ENCODE measurements at places on chromosomes 7 and 10.

- no peak for DNase-seq
These were observed 7.5 kb downstream of the EMX2 start for GRCh38 chr10:117550076-117550475.

- no peak for DNase-seq
These were observed 10.8 kb upstream of the NRP1 start for GRCh38 chr10:33345236-33345635.

- DNase-seq = no peak
These were observed 99.5 kb downstream of the SPDYE5 start for GRCh38 chr7:75591467-75592255.

- DNase-seq = no peak
These were observed 261.5 kb downstream of the KLF6 start for GRCh38 chr10:3523309-3524050.

DNA sequence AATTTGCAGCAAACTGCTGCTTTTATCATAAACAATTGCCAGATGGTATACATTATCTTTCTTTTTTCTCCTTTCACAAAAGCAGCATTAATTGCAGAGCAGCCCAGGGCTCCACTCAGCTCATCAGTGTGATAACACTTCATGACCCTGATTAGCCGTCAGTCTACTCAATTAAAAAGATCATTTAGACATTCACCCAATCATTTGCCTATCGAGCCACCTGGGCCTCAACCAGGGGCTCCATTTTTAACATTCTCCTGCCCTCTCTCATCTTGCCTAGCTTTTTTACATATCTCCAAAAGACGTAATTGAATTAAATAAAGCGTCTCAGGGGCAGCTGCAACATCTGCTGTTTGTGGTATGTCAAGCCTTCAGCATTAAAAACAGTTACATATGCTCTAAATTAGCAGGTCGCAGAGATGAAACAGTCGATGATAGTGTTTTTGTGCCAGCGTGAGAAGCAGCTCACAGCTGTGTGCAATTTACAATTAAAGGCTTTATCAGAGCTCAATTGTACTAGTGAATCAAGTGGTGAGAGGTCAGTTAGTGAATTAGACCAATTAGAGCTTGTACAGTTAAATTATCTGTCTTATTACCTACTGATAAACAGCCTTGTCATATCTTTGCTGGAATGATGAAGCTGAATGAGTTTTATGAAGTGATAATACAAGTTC lies 522.5 kb downstream of the ETV1 start:
- no peak for DNase-seq

GRCh38 chr10:14924013-14924412 lies 29.9 kb downstream of the DCLRE1C start:
- DNase-seq = no peak

DNA sequence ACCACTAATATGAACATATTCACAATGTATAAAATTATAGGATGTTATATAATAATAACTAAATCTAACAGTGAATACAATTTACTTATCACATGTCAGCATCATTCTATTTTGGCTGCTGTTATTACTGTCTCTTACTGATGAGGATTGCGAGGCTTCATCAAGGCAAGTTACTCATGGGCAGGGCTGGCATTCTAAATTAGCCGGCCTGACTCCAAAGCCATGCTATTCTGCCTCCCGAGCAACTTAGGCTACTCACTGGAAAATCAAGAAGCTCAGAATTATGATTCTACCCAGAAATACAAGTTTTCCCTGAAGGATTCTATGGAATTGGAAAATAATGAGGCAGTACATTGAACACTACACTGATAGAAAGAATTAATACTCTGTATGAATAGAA lies 101.7 kb downstream of the ICA1 start:
- no peak for DNase-seq

DNA sequence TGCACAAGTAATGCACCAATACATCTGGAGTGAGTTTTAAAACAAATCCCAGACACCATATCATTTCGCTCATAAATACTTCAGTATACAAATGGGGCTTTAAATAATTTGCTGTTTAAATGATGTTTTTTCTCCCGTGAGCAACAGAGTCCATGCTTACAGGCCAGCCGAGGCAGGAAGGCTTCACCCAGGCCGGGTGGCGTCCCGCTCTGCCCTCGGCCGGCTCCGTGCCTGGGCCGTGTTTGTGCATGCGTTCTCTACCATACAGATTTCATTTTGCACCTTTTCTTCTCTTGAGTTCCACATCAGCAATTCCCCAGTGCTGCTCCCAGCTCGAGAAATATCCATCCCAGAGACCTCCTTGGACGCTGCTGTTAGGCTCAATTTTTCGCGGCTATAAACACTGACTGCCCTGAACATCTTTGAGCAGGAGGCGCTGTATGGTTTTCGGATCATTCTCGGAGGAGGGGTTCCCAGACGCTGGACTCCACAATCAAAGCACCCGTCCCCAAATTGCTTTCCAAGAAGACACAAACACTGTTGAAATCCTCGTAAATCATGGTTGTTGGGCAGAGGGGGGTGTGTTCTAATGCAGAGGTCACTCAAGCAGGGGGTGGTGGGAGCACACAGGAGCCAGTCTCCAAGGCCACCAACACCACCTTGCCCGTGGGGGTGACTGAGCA lies 91.6 kb downstream of the MICALL2 start:
- DNase-seq = no peak

GRCh38 chr10:16809074-16809718 lies 8.0 kb downstream of the RSU1 start:
- peak; percentile 63 for DNase-seq

- peak; percentile 23 for DNase-seq
These were observed 78.6 kb upstream of the C10orf90 start for GRCh38 chr10:126749015-126749655.

DNA sequence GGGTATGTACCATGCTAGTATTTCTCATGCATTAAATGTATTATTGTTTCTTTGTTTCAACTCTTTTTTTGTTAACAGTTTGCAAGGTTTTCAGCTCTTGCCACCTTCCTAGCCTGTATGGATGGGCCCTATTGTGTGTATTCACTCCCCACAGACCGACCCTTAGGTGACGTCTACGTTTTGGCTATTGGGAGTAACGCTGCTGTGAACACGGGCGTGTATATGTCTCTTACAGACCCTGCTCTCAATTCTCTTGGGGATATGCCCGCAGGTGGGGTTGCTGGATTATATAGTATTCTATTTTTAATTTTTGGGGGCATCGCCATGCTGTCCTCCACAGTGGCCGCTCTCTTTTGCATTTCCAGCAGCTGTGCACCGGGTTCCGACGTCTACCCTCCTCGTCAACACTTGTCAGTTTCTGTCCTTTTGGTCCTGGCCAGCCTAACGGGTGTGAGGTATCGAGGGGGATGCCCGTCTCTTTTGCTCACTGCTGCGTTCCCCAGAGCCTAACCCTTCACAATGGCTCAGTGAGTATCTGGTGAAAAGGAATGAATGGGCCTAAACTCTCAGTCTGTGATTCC lies 64.1 kb upstream of the GNA12 start:
- DNase-seq = no peak

DNA sequence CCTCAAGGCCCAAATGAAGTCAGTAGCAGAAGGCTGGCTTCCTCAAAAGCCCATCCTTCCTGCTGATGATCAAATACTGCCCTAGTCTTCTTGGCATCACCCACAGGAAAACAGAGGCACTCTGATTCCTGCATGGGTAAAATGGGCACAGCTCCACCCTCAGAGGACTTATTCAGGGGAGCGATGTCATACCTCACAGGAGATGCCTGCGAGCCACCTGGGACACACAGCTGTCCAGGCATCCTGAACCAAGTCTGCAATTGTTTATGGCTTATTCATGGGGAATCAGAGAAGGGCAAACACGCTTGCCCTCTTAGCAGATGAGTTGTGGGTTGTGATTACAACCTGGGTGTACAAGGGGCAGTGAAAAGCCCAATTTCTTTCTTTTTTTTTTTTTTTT lies 22.0 kb upstream of the LMTK2 start:
- no peak for DNase-seq

GRCh38 chr10:9656996-9657395 lies 1360.7 kb upstream of the CELF2 start:
- DNase-seq = no peak

DNA sequence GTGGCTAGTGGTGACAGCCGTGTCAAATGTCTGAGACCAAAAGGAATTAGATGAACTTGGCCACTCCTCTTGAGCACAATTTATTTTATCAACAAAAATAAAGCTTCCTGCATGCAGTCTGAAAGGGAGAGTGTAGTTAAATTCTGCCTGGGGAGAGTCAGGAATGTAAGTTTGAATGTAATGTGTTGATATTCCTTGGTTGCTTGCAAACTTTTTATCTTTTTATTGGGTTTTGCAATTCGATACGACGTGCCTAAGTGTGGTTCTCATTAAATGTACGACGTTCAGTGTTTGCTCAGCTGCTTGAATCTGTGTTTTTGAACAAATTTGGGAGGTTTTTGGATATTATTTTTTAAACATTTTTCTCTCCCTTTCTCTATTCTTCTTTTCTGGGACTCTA lies 839.9 kb downstream of the CCSER2 start:
- DNase-seq = no peak

- DNase-seq = no peak
These were observed 24.6 kb downstream of the AGK start for GRCh38 chr7:141575654-141576448.

- DNase-seq = no peak
These were observed 52.3 kb upstream of the PRR15 start for GRCh38 chr7:29511337-29511736.

DNA sequence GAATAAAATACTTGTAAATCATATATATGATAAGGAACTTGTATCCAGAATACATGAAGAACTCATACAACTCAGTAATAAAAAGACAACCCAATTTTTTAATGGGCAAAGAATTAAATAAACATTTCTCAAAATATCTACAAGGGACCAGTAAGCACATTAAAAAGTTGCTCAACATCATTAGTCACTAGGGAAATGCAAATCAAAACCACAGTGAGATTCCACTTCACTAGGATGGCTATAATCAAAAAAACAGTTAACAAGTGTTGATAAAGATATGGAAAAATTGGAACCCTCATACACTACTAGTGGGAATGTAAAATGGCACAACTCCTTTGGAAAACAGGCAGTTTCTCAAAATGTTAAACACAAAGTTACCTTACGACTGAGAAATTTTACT lies 40.3 kb upstream of the YAE1 start:
- DNase-seq = no peak

- DNase-seq = no peak
These were observed 2.4 kb downstream of the IPMK start for GRCh38 chr10:58265249-58265648.

DNA sequence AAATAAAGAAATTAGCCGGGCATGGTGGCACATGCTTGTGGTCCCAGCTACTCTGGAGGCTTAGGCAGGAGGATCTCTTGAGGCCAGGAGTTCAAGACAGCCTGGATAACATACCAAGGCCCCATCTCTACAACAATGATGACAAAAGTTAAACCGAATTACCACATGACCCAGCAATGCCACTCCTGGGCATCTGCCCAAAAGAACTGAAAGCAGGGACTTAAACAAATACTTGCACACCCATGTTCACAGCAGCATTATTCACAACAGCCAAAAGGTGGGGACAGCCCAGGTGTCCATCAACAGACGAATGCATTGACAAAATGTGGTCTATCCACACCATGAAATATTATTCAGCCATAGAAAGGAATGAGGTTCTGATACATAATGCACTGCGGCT lies 83.9 kb downstream of the HIP1 start:
- no peak for DNase-seq

DNA sequence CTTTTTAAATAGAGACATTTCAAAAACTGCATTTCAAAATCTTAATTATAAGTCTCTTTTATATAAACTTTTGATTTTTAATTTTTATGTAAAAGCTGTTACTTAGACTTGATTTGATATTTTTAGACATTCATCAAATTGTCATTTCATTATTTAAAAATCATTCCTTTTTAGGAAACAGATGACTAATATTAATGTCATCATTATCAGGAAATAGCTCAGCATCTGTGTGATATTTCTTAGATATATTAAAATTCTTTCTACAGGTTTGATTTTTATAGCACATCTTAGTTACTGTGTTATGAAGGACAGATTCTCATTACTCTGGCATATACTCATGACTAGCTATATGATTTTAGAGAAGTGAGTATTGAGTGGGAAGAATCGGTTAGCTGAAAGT lies 17.2 kb downstream of the RUNDC3B start:
- DNase-seq = no peak

- no peak for DNase-seq
These were observed 149.5 kb upstream of the LRRN3 start for GRCh38 chr7:110941385-110941784.

DNA sequence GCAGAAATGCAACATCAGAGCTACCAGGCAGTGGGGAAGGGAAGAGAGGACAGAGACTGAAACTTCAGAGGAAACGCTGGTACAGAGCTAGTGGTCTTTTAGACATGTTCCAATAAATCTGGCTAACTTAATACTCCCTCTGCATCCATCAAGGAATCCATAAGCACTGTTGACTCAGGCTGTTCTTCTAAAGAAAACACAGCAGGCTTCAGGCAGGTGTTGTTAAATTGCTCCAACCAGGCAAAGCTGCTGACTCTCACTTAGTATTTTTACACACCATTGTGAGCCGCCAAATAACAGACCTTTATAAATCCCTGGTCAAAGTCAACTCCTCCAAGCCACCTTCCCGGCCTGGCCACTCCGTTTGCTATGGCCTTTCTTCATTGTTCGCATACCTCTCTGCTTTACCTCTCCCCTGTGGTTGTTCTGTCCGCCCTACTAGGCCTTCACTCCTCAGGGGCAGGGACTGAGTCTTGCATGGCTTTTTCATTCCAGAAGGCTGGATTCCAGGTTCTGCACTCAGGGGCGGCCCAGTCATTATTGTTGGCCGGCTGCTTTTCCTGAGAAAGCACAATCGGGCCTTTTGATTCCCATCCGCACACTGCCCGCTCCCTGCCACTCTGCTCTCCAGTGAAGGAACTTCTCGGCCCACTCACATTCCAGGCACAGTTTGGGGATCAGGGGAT lies 18.4 kb downstream of the CREB3L2 start:
- DNase-seq = no peak

DNA sequence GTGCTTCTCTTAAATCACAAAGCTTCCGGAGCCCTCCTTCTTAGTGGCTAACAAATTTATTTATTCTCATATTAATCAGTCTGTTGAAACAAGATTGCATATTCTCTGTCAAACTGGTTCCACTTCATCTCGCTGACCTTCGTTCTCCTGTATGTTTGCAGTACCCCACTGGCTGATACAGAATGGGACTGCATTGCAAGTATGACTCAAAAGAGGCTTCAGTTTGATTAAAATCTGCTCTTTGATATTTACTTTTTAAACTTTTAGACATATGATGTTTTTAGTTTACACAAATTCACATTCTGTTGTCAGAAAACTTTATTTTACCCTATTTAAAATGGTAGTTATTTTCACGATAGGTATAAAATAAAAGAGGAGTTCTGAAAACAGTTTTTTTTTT lies 14.3 kb upstream of the ARHGAP12 start:
- no peak for DNase-seq

GRCh38 chr10:6755781-6756460 lies 175.8 kb upstream of the PRKCQ start:
- DNase-seq = no peak

GRCh38 chr10:119652361-119652730 lies 1.2 kb downstream of the BAG3 start:
- peak; percentile 60 for DNase-seq

All from CD4-positive, alpha-beta T cell treated with Interleukin-12 subunit alpha and Interleukin-12 subunit beta, for 1 hour (primary cell).